ENCODE measurements at places on chromosomes 3 and 15.

DNA sequence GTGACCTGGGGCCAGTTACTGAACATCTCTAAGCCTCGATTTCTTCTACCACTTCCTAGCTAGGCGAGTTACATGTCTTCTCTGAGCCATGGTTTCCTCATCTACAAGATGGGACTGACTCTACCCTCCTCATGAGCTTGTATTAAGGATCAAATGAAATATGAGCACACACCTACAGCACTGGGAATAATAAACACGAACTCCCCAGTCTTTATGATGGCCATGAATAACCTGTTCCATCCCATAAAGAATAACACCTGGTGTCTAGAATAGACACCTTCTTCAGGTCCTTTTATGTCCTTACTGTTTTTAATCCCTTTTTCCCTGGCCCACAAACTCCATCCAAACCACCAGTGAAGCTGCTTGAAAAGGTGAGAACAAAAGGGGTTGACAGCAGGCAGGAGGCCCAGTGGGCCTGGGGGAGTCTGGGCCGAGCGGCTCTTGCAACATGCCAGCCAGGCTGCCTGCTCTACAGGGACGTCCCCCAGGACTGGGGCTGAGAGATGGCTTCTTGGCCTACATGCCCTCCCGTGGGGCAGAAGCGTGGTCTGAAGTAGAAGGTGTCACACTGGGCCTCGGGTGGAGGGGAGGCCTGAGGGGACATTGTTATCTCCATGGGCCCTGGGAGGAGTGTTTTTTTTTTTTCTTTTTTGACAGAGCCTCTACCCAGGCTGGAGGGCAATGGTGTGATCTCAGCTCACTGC lies 178.2 kb downstream of the RAB11A start:
- no peak for DNase-seq

DNA sequence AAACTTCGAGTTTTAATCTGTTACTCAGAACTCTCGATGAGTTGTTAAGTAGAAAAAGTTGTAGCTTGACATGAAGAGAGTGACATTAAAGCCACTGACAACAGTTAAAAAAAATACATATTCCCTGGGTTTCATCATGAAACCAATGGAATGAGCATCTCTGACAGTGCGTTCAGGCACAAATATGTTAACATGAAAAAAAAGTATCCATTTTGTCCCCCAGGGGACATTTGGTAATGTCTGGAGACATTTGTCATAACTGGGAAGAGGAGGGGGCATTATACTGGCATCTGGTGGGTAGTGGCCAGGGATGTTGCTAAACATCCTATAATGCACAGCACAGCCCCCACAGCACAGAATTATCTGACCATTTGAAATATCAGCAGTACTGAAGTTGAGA lies 14.8 kb upstream of the FOXP1 start:
- no peak for DNase-seq

- DNase-seq: no peak
Observed at GRCh38 chr3:10365791-10366190, 44.9 kb upstream of the SEC13 start.

DNA sequence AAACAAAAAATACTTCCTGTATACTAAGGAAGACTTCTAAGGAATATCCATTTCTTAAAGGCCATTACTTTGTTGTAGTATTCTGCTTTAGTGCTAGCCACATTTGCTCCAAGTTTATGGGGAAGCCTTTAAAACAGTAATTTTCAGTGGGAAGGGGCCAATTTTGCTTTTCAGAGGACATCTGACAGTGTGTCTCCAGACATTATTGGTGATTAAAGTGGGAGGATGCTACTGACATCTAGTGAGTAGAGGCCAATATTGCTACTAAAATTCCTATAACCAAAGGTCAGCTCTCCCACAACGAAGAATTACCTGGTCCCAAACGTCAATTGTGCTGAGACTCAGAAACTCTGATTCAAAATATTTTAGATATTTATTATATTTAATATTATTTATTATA lies 24.8 kb downstream of the SLC28A2 start:
- DNase-seq: no peak

DNA sequence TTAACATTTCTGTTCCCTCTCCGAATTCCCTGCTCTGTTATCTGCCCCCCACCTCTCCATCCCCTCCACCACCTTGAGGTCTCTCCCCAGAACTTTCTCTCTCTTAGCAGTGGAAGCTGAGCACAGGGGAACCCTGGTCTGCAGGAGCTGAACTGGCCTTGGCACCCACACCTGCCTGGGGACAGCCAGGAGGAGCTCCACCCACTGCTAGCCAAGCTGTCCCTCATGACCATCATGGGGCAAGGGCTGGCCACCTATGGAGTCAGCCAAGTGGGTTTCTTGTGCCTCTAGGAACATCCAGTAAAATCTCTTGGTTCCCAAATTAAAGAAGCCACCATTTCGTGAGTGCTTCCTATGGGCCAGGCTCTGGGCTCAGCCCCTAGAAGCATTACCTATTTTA lies 276.4 kb upstream of the TLE3 start:
- no peak for DNase-seq

- DNase-seq: no peak
Observed at GRCh38 chr3:39208463-39209055, 16.2 kb upstream of the XIRP1 start.

- DNase-seq: peak; percentile 94
Observed at GRCh38 chr3:30353711-30354467, 252.5 kb upstream of the TGFBR2 start.

DNA sequence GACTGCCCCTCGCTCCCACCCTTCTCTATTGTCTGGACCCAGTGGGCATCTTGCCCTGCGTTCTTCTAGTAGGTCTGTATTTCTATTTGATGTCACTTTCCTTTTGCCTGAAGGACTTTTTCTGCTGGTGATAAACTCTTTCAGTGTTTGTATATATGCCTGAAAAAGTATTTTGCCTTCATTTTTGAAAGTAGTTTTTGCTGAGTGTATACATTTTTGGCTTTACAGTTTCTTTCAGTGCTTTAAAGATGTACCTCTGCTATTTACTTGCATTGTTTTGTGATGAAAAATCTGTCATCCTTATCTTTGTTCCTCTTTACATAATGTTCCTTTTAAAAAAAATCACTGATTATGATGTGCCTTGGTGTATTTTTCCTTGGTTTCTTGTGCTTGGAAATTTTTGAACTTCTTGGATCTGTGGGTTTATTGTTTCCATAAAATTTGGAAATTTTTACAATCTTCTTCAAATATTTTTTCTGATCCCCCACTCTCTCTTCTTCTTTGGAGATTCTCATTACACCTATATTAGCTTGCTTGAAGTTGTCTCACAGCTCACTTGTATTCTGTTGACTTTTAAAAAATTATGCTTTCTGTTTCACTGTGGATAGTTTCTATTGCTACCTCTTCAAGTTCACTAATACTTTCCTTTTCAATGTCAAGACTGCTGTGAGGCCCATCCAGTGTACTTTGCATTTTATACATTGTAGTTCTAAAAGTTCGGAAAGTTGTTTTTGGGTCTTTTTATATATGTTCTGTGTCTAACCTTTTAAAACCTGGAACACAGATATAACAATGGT lies 67.8 kb downstream of the RGMA start:
- no peak for DNase-seq

DNA sequence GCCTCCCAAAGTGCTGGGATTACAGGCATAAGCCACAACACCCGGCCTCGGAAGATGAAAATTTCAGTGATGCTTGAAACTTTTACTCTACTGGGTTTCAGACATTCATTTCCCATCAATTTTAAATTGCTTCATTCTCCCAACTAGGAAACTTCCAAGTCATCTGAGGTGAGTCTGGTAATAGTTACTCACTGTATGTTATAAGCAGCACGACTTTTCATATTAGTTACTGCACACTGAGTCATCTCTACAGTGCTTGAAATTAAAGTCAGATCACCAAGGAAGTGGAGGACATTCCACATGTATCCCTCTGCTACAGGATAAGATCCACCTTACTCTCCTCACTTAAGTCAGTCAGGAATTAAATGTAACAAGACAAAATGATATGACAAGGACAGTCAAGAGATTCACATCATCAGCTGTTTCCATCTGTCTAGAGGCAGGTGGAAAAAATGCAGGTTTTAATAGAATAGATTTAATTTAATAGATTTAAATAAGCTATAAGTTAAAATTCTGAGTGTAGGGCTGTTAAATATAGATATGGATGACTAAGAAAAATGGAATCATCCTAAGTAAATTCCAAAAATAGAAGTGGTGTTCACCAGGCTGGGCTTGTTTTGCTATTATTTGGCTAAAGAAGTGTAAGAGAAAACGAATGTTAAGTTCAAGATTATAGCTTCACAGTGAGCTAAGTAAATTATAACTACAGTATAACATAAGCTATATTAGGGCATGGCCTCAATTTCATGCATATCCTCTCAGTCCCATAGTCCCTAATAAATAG lies 104.4 kb downstream of the TMCO5A start:
- DNase-seq: no peak

DNA sequence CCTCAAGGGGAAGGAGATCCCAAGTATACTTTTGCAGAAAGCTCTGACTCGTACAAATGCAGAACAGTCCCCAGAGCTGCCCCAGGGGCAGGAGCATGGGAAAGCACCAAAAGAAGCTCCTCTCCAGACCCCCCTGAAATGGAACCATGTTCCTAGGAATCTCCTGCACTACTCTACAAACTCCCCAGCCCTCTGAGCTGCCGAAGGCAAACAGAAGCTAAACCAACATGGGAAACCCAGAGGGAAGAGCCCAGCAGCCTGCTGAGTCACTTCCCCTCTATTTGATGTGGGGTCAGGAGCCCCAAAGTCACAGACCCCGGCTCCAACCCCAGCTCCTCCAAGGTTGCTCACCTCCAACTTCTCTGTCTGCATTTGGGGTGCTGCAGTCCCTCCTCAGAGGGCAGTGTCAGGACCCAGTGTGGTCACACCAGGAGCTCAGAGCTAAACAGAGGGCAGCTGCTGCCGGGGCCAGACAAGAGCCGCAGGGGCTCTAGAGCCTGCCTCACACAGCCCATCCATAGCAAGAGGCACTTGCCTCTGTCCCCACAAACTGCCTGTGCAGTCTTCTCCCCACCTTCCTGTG lies 3.8 kb upstream of the PLXNA1 start:
- no peak for DNase-seq

- DNase-seq: no peak
Observed at GRCh38 chr3:67531181-67532101, 123.0 kb downstream of the SUCLG2 start.

DNA sequence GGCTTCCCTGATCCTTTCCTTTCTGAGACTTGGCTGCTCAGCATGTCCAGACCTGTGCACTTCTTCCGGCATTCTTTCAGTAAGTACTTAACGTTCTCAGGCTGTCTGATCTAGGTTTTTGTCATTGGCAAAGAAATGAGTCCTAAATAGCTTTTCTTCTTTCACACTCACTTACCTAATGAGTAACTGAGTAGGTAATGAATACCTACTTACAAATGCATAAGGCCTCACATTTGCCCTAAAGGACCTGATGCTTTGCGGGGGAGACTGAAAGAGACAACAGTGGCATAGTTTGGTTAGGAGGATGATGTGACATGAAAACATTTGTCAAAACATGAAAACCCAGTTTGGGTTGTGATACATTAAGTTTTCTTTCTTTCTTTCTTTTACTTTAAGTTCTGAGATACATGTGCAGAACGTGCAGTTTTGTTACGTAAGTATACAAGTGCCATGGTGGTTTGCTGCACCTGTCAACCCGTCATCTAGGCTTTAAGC lies 516.7 kb upstream of the CFAP20DC start:
- no peak for DNase-seq

DNA sequence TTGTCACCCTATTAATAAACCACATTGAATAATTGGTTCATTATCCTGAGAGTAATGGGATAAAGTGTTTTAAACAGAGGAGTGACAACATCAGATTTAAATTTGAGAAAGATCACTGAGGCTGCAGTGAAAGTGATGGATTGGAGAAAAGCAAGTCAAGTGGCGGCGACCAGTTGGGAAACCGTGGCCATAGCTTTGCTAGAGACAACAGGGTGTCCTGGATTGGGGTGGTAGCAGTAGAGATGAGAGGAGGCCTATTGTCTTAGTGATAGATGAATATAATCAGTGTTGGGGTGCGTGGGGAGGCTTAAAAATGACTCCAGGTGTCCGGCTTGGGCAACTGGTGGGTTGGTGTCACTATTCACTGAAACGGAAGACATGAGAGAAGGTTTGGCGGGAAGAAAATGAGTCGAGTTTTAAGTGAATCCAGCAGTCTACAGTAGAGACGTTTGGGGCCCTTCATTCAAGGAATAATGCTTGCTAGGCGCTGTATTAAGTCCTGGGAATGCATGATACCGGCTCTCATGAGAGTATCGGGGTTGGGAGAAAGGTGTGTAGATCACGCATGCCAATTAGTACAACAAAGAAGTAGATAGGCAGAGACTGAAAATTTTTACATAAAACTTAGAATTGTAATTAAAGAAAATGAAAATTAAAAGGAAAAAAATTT lies 819 bp downstream of the NEK4 start:
- DNase-seq: no peak

DNA sequence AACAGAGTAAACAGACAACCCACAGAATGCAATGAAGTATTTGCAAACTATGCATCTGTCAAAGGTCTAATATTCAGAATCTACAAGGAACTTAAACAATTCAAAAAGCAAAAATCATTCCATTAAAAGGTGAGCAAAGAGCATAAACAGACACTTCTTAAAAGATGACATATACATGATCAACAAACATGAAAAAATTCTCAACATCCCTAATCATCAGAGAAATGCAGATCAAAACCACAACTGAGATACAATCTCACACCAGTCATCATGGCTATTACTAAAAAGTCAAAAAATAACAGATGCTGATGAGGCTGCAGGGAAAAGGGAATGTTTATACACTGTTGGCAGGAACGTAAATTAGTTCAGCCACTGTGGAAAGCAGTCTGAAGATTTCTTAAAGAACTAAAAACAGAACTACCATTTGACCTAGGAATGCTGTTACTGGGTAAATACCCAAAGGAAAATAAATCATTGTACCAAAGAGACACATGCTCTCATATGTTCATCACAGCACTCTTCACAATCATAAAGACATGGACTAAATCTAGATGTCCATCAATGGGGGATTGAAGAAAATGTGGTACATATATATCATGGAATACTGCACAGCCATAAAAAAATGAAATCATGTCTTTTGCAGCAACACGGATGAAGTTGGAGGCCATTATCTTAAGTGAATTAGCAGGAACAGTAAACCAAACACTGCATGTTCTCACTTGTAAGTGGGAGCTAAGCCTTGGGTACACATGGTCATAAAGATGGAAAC lies 393.3 kb upstream of the CBLB start:
- no peak for DNase-seq

- no peak for DNase-seq
Observed at GRCh38 chr3:42367903-42368302, 42.5 kb downstream of the LYZL4 start.
